Ureter (tissue), 1 donor: ENCODE measurements at places on chromosomes 7 and 10. TPM values are rescaled to one million over a fixed set of nuclear protein-coding genes. Genes with fewer than 3 reads are reported as not detected.

ADAM22 gene
- total RNA-seq: 26.4 TPM

GPR158 gene
- 0.21 TPM for total RNA-seq

KCNIP2 gene
- 5.7 TPM for total RNA-seq

NODAL gene
- not detected for total RNA-seq

CPXM2 gene
- 23.6 TPM for total RNA-seq

TRIL gene
- total RNA-seq: 1.6 TPM

NAT16 gene
- not detected for total RNA-seq

ENTPD1 gene
- total RNA-seq: 74.1 TPM

ADCY1 gene
- total RNA-seq: 4.6 TPM

GSAP gene
- 39.7 TPM for total RNA-seq

EPDR1 gene
- total RNA-seq: 20.1 TPM

MMP21 gene
- total RNA-seq: not detected

CYP17A1 gene
- 1.1 TPM for total RNA-seq

ALDH18A1 gene
- total RNA-seq: 68.5 TPM

LRRD1 gene
- total RNA-seq: not detected

HOXA4 gene
- 9.4 TPM for total RNA-seq

ZNF248 gene
- total RNA-seq: 17.6 TPM

KLHL7 gene
- 16.6 TPM for total RNA-seq

FXYD4 gene
- 13.8 TPM for total RNA-seq

KDM7A gene
- 17.7 TPM for total RNA-seq

LHFPL3 gene
- total RNA-seq: not detected

INA gene
- 2.0 TPM for total RNA-seq

SPDYE2 gene
- total RNA-seq: 0.52 TPM

CTNNA3 gene
- 1.1 TPM for total RNA-seq

PDZD7 gene
- total RNA-seq: 0.18 TPM

SLC26A4 gene
- total RNA-seq: 1.4 TPM

C7orf33 gene
- total RNA-seq: not detected

MRLN gene
- total RNA-seq: not detected

GNGT1 gene
- total RNA-seq: 0.70 TPM
